CD8-positive, alpha-beta memory T cell (primary cell): ENCODE measurements at places on chromosomes 7 and 10. TPM values are rescaled to one million over a fixed set of nuclear protein-coding genes. Genes with fewer than 3 reads are reported as not detected.

DNA sequence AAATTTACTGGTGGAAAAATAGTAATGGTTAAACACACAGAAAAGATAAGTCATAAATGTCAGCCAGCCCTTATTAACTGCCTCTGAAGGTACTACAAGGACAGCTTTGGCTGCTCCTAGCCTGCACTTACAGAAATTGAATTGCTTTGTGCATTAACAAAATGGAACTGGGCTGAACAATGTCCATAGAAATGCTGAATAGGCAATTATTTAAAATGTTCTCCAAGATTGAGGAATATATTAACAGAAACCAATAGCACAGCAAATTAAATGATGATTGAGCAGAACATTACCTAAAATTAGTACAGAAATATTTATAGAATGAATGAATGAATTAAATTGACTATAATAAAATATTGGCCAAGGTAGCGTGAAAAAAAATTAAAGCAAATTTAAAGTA lies 42.4 kb upstream of the AGMO start:
- DNase-seq: no peak
- no peaks in the 10 kb centered on the region for H3K27me3 ChIP-seq
- no peaks in the 10 kb centered on the region for H3K36me3 ChIP-seq
- H3K4me1 ChIP-seq: no peaks in the 10 kb centered on the region
- no peak overlapping the region for H3K4me3 ChIP-seq
- H3K27ac ChIP-seq: no peak overlapping the region

GRCh38 chr10:20963721-20964595 lies 66.8 kb upstream of the NEBL start:
- H3K4me1 ChIP-seq: no peaks in the 10 kb centered on the region
- H3K4me3 ChIP-seq: no peak overlapping the region
- no peak for DNase-seq
- H3K27ac ChIP-seq: no peak overlapping the region
- no peaks in the 10 kb centered on the region for H3K27me3 ChIP-seq
- H3K36me3 ChIP-seq: no peaks in the 10 kb centered on the region

Gene ZPBP
- polyA plus RNA-seq: not detected

Gene TMEM184A
- not detected for polyA plus RNA-seq

GRCh38 chr10:78255796-78256638 lies 222.4 kb downstream of the RPS24 start:
- H3K36me3 ChIP-seq: no peaks in the 10 kb centered on the region
- no peak overlapping the region for H3K4me3 ChIP-seq
- no peak for DNase-seq

Gene LRIT1
- not detected for polyA plus RNA-seq

Gene IDE
- polyA plus RNA-seq: 19.0 TPM

DNA sequence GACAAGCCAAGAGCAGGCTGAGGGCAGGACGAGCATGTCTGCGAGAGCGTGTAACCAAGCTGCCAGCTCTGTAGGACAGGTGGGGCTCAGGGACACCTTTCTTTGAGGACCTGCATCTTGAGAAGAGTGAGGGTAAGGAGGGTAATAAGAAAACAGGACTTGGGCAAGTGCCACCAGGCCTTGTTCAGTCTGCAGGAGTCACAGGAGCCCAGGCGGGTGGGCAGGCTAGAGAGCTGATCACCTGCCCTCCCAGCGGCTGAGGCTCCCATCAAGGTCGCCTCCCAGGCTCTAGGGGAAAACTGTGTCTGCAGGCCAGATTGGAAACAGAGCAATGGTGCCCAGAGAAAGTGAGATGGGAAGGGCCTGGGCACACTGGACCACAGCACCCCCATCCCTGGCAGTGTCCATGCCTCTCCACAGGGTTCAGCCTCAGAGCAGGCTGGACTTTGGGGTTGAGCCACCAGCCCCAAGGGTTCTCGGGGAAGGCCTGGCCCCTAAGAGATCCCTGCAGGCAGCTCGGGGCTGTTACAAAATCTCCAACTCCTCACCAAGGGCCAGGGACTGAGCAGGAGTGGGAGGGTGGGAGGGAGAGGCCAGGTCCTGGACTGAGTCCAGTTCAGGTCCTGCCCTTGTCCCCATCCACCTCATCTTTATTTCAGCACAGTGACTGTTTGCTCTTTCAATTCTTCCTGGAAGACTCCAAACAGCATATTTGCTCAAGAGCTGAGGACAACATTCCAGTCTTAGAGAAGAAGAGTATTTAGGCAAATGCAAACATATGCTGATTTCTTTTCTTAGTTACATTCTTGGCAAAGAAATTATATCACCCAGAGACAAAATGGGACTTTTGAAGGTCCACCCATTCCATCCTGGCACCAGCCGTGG lies 161.9 kb downstream of the GRID1 start:
- no peak for DNase-seq
- no peaks in the 10 kb centered on the region for H3K36me3 ChIP-seq
- H3K4me1 ChIP-seq: no peaks in the 10 kb centered on the region
- no peak overlapping the region for H3K4me3 ChIP-seq

DNA sequence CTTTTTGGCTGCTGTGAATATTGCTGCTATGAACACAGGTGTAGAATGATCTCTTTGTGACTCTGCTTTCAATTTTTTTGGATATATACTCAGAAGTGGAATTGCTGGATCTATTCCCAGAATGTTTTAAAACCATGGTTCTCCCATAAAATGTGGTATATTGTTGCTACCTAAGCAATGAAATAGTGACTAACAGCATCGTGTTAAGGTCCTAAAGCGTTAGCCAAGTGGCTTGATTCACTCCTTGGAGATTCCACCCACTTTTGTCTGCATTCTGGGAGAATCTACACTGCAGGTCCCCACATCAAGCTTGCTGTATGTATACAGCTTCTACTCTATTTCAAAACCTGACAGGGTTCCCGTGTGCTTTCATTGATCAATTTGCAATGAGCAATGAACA lies 105.6 kb downstream of the CDK6 start:
- no peak overlapping the region for H3K27ac ChIP-seq
- no peaks in the 10 kb centered on the region for H3K36me3 ChIP-seq
- H3K4me1 ChIP-seq: no peaks in the 10 kb centered on the region
- DNase-seq: no peak
- no peaks in the 10 kb centered on the region for H3K27me3 ChIP-seq
